ENCODE measurements at places on chromosomes 3 and 15. TPM values are rescaled to one million over a fixed set of nuclear protein-coding genes. Genes with fewer than 3 reads are reported as not detected.

DNA sequence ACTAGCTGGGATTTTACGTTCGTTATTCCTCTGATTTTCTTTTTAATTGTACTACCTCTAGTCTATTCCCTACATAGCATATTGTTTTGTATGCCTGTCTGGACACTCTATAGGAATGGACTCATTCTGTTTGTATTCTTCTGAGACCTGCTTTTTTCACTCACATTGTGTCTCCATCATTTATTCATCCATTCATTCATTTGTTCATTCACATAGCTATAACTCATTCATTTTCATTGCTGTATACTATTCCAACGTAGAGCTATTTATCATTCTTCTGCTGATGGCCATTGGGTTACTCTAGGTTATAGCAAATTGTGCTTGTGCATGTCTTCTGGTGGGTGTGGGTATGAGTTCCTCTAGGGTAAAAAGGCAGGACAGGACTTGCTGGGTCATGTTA is 74.0 kb upstream of the SLC6A6 start:
- DNase-seq = no peak

TKT gene
- 179 TPM for total RNA-seq

DNA sequence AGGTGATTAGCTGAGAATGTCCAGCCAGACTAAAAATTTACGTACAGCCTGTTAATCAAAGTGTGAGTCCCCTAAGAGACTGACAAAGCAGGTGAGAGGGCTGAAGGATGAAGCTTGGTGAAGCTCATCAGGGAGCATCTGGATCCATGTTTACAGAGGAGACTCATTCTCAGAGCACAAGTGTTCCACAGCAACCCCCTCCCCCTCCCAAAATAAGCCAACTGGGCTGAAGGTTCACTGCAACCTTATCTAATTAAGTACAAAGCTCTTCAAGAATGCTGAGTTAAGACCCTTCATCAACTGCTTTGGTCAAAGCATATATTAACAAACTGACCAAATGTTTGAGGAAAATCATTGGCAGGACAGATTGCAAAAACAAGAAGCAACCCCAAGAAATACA is 262.6 kb upstream of the ZNF385D start:
- no peak for DNase-seq

DNA sequence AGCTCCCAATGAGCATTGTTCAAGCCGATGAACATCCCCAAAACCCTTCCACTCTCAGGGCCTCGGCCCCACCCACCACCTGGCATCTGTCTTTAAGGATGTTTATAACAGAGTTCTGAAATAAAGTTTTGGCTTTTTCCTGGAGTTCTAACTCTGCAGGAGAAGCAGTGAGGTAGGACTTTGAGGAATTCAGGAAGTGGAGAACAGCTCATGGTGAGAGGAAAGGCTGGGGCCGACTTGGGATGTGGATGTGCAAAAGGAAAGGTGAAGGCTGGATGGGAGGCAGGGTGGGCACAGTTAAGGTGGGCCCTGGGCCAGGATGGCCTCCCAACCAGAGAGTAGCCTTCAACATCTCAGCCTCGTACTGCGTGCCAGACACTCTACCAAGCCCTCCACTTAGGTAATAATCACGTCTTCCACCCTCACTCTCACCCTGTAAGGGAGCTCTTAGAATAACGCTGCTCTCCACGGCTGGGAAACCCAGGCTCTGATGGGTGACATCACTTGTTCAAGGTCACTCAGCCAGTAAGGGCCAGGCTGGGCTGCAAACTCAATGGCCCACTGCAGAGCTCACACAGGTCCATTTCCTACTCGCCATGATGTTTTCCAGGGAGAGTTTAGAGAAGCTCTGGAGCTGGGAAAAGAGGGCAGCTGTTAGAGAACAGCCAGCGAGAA is 28.5 kb downstream of the LIPC start:
- no peak for DNase-seq

ITPR1 gene
- 14.3 TPM for total RNA-seq

GRCh38 chr3:47803480-47804025 is 615 bp downstream of the DHX30 start:
- no peak for DNase-seq

GRCh38 chr3:8970971-8971589 is 7.8 kb upstream of the RAD18 start:
- peak; percentile 75 for DNase-seq

ANKRD34C gene
- total RNA-seq = not detected

DNA sequence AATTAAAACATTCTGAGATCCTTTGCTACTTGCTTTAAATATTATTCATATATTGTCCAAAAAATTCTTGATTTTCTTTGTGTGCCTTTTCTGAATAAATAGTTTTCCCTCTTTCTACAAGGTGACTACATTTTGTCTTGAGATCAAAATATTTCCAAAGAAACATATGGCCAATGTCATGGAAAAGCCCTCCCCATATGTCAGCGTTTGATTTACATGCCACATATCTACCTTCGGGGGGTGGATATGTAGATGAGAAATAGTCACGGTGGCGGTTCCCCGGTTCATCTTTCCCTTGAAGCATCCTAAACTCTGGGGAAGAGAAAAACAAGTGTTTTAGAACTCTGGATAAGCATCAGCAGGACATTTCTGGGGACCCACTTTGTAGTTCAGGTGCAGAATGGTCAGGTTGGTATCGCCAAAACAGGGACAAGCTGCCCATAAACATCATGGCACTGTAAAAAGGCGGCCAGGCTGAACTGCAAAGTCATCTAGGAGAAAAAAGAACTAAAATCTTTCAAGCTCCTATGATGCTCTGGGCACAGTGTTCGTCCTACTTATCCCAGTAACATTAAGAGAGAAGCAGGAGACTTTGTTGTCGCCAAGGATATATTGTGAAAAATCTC is 91.5 kb downstream of the MEX3B start:
- no peak for DNase-seq

Measured in MCF 10A (cell line).